T-cell (primary cell): ENCODE measurements at places on chromosomes 12 and 14.

DNA sequence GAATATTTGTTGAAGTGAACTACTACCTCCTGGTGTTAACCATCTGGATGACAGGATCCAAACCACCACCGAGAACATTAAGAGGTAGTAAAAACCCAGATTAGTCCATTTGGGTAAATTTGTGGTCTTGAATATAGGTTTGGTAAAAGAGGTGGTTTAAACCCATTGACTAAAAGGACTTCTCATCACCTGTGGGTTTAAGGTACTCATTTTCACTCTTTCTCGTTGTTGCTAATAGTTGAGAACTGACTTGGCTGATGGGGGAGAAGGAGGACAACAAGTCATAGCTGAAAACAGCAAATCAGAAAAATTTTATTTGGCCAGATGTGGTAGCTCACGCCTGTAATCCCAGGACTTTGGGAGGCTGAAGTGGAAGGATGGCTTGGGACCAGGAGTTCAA is 59.2 kb downstream of the ACADS start:
- no peak overlapping the region for H3K4me3 ChIP-seq
- peaks cover 5% of the 10 kb centered on the region for H3K36me3 ChIP-seq
- H3K27me3 ChIP-seq, result no peaks in the 10 kb centered on the region
- no peak overlapping the region for H3K27ac ChIP-seq
- peaks cover 3% of the 10 kb centered on the region for H3K4me1 ChIP-seq

GRCh38 chr12:91406920-91407341 is 224.3 kb upstream of the DCN start:
- no peak overlapping the region for H3K4me3 ChIP-seq
- no peaks in the 10 kb centered on the region for H3K27me3 ChIP-seq
- no peaks in the 10 kb centered on the region for H3K4me1 ChIP-seq
- no peak for DNase-seq
- no peak overlapping the region for H3K27ac ChIP-seq

DNA sequence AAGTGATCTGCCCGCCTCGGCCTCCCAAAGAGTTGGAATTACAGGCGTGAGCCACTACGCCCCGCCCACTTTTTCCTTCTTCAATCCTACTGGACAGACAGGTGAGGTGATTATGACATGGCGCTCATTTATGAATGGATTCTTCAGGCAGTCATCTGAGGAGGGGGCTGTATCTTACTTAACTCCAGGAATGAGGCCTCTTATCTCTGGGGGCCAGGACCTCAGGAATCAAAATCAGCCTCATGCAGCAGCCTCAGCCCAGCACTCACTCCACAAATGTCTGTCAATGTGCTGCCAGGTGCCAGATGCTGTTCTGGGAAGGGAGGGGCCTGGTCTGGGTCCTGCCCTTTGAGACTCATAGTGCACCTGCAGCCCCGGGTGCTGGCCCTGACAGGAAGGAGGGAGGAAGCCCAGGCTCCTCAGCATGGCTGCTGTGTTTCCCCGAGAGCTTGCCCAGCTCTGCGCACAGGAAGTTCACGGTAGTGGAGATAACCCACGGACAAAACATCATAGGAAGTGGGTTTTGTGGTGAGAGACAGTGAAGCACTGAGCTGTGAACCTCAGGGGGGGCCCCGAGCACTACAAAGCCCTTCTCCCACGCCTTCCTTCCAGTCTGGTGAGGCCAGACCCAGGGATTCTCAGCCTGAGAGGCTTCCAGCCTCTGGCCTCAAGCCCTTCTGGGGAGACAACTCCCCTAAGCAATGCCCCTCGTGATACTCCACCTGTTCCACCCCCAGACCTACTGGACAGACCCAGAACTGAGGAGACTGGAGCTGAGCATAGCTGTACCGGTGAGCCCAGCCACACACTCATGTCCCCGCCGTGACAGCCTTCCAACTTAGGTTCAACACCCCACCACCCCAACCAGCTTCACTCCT is 22.3 kb downstream of the GALNT6 start:
- H3K27me3 ChIP-seq, result no peaks in the 10 kb centered on the region
- peak overlapping the region; percentile 75 for H3K27ac ChIP-seq
- peak overlapping the region; percentile 41 for H3K4me3 ChIP-seq
- DNase-seq, result peak; percentile 94

GRCh38 chr12:47078086-47078395 is 1.4 kb upstream of the PCED1B start:
- no peak overlapping the region for H3K4me3 ChIP-seq
- no peak overlapping the region for H3K27ac ChIP-seq
- peaks cover 28% of the 10 kb centered on the region for H3K4me1 ChIP-seq
- DNase-seq, result no peak
- no peaks in the 10 kb centered on the region for H3K36me3 ChIP-seq
- H3K27me3 ChIP-seq, result no peaks in the 10 kb centered on the region

- H3K36me3 ChIP-seq, result no peaks in the 10 kb centered on the region
- H3K4me3 ChIP-seq, result peak overlapping the region; percentile 67
- H3K4me1 ChIP-seq, result peaks cover 4% of the 10 kb centered on the region
- peak overlapping the region; percentile 25 for H3K27ac ChIP-seq
Observed at GRCh38 chr12:8697120-8697475, 693 bp upstream of the RIMKLB start.

DNA sequence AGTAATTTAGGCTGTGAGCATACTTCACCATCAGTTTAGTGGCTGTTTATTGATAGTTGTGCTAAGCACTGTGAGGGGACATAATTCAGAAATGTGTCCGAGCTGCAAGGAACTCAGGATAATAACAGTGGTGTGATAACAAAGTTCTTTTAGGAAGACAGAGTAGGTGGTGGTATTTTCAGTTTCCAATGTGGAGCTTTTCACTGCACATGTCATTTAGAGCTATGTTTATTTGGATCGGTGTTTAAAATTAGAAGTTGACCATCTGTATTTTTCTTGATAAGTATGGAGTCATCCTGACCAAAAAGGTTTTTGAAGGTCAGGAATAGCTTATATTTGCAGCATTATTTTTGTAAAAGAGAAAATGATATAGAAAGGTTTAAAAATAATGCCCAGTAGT is 443.5 kb downstream of the TMTC2 start:
- H3K36me3 ChIP-seq, result no peaks in the 10 kb centered on the region
- no peak overlapping the region for H3K4me3 ChIP-seq
- no peaks in the 10 kb centered on the region for H3K4me1 ChIP-seq
- no peak overlapping the region for H3K27ac ChIP-seq
- DNase-seq, result no peak

DNA sequence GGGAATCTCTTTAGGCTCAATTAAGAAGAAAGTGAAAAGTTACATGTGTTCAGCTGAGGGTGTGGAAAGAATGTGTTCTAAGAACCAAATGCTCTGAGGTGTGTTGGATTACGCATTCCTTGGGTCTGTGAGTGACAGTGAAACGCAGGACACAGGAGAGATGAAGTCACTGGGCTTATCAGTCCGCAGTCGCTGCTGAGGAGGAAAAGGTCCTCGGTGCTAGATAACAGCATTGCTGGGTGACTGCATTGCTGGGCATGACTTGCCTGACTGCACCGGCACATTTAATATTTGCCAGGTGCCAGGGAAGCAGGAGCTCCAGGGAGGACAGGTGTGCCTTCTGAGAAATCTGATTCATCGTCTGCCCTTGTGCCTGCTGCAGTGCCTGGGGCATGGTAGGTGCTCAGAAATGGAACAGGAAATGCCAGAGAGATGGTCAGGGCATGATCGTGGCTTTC is 64.4 kb upstream of the FZD10 start:
- no peak for DNase-seq
- H3K4me3 ChIP-seq, result no peak overlapping the region
- H3K36me3 ChIP-seq, result no peaks in the 10 kb centered on the region
- H3K27me3 ChIP-seq, result no peaks in the 10 kb centered on the region
- H3K4me1 ChIP-seq, result no peaks in the 10 kb centered on the region

DNA sequence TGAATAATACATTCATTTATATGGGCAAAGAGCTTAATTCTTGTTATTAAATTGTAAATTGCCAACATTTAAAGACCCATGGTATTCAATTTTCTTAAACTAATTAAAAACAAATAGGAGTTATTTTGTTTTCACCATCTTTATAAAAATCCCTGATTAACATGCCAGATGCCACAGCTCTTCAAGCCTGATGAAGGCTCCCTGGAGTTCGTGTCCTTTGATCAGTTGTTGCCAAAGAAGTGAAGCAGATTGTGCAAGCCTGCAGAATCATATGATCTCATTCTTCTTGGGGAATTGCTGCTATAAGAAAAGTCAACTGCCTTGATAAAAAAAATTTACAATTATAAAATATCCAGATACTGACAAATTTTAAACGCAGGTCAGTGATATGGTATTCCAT is 288.3 kb upstream of the PPFIA2 start:
- no peak overlapping the region for H3K27ac ChIP-seq
- H3K4me1 ChIP-seq, result no peaks in the 10 kb centered on the region
- H3K36me3 ChIP-seq, result no peaks in the 10 kb centered on the region
- DNase-seq, result no peak
- no peaks in the 10 kb centered on the region for H3K27me3 ChIP-seq
- no peak overlapping the region for H3K4me3 ChIP-seq

DNA sequence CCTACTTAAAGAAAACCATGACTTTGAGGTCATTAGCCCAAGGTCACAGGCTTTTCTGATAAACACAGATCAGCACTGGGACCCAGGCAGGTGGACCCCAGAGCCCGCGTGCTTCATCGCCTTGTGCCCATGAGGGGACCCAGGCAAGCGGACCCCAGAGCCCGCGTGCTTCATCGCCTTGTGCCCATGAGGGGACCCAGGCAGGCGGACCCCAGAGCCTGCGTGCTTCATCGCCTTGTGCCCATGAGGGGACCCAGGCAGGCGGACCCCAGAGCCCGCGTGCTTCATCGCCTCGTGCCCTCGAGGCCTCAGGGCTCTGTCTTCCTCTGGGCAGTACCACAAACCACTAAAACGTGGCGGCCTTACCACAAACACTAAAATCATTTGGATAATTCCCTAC is 31.7 kb downstream of the STX2 start:
- H3K27ac ChIP-seq, result no peak overlapping the region
- H3K36me3 ChIP-seq, result peaks cover 12% of the 10 kb centered on the region
- no peaks in the 10 kb centered on the region for H3K27me3 ChIP-seq
- DNase-seq, result no peak

DNA sequence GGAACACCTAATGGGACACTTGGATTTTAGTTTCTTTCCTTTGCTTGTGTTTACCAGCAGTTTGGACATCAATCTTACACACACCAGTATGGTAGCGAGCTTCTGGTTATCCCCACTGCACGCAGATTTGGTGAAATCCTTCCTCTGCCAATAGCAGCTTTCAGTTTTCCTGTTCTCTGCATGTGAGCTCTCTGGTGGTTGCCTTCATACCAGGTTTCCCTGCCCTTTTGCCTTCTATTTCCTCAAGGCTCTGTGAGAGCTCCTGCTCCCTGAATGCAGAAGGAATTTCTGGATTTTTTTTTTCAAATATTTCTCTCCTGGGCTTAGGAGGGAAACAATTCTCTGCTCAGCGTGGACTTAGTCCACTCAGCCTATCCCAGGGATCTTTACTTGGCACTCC is 93.0 kb upstream of the CCDC91 start:
- DNase-seq, result no peak
- no peaks in the 10 kb centered on the region for H3K36me3 ChIP-seq

- no peaks in the 10 kb centered on the region for H3K36me3 ChIP-seq
- peaks cover 40% of the 10 kb centered on the region for H3K4me1 ChIP-seq
- no peak overlapping the region for H3K4me3 ChIP-seq
- peak overlapping the region; percentile 18 for H3K27ac ChIP-seq
Observed at GRCh38 chr12:50110127-50110761, 1.8 kb upstream of the COX14 start.

DNA sequence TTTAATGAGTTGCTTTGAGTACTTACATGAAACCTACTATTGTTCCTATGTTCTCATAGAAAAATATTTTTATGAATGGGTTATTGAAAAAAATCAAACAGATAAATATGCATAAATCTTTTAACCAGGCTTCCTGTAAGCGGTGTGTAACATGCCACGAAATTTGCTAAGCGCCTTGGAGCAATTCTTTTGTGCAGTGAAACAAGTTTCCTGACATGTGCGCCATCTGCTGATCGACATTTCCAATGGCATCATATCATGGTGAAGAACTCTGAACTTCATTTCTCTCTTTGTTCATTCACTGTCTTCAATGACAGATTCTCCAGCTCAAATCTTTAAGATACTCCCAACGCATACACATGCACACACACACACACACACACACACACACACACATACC is 145.6 kb upstream of the NAV3 start:
- no peaks in the 10 kb centered on the region for H3K36me3 ChIP-seq
- no peak for DNase-seq
- H3K27me3 ChIP-seq, result no peaks in the 10 kb centered on the region
- no peak overlapping the region for H3K27ac ChIP-seq
- H3K4me3 ChIP-seq, result no peak overlapping the region

DNA sequence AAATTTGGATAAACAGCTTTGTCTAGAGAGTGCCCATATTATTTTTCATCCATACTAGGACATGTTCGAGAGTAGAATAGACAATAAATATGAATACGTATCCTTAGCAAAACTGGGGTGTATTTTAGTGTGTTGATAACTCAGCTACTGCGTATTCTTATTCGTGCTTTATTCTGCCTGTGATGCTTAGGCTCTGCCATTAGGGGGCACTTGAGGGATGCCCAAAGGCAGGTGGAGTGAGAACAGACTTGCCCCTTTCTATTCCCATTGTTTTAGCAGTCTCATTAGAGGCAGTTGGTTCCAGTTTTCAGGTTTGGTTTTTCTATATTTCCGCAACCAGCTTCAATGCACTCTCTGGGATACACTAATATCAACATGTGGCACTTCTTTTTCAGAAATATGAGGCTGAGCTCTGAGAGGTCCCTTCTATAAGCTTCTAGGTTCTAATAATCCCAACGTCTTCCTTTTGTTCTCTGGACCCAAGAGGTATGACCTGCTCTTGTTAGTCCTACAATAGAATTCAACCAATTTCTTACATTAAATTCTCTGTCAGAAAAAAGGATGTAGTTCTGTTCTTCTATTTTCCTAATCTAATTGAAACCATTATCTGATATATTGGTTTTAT is 985.7 kb upstream of the FBXO33 start:
- no peak overlapping the region for H3K4me3 ChIP-seq
- H3K36me3 ChIP-seq, result no peaks in the 10 kb centered on the region
- H3K4me1 ChIP-seq, result no peaks in the 10 kb centered on the region
- H3K27me3 ChIP-seq, result no peaks in the 10 kb centered on the region
- H3K27ac ChIP-seq, result no peak overlapping the region

- no peak for DNase-seq
- no peak overlapping the region for H3K27ac ChIP-seq
- no peaks in the 10 kb centered on the region for H3K36me3 ChIP-seq
- H3K4me3 ChIP-seq, result no peak overlapping the region
Observed at GRCh38 chr12:92472201-92472600, 230.6 kb upstream of the PLEKHG7 start.

GRCh38 chr12:20439626-20440025 is 71.3 kb downstream of the PDE3A start:
- H3K36me3 ChIP-seq, result no peaks in the 10 kb centered on the region
- no peaks in the 10 kb centered on the region for H3K4me1 ChIP-seq
- no peak overlapping the region for H3K27ac ChIP-seq
- no peak for DNase-seq

DNA sequence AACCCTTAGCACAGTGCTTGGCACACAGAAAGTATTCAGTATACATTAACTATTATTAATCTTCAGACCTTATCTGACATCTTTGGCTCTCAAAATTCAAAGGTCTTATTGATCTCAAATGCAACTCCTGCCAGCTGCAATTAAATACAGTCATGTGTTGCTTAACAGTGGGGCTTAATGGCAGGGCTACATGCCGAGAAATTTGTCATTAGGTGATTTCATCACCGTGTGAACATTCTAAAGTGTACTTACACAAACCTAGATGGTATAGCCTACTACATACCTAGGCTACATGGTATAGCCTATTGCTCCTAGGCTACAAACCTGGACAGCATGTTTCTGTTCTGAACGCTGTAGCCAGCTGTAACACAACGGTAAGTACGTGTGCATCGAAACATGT is 156.3 kb upstream of the TMCC3 start:
- no peaks in the 10 kb centered on the region for H3K36me3 ChIP-seq
- no peak overlapping the region for H3K4me3 ChIP-seq
- no peaks in the 10 kb centered on the region for H3K27me3 ChIP-seq
- no peak overlapping the region for H3K27ac ChIP-seq
